Epithelial cell of proximal tubule (primary cell): ENCODE measurements at places on chromosomes 2 and 18.
A peak's percentile ranks its signal among the peaks of the same experiment; 100 is the strongest.

DNA sequence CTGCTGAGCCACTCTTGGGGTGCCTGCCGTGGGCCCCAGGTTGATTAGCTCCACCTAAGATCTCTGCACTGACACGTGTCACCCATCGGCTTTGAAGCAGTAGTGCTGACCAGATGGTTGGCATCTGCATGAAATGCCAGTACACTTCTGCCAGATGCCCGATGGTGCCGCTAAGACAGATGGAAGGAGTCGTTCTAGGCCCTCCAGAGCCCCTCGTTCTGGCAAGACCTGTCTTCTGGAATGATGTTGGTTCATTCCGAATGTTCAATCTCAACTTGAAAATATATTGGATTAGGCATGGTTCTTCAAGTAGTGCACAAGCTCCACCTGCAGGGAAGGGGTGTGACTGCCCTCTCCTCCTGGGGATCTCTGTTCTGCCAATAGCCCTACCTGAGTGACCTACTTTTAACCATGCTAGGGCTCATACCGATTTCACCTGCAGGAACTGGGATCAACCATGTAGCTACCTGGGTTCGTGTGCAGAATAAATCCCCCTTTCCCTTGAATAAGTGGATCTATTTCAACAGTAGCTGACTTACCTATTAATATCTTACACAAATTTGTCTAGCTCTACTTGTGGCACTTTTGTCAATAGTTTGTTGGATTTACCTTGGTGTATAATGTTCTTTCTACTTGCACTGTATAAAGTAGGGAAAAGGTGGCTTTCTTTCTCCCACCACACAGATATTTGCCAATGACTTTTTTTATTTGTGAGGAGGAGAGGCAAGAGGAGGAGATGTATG is 342.6 kb downstream of the CTNNA2 start:
- DNase-seq = no peak

DNA sequence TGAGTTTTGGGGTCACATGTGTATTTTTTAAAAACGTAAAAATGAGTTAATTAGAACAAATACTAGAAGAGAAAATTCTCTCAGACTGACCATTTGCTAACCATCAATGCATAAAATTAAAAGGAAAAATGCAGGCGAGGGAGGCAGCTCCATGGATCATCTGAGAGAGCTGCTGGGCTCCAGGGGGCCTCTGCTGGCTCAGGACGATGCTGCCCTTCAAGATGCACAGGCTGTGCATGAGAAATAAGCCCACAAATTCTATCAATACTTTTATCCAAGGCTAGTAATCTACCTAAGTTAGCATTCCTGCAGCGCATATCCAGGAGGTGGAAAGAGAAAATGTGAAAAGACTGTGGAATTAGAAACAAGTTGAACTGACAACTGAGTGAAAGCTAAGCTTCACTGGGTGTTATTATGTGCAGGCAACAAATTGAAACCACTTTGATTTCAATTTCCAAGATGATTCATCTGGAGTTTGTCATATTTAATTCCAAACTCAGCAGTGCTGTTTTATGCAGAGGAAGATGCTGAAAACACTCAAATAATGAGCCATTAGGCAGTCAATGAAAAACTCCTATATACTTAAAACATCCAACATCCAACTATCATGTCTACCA is 261.1 kb downstream of the NBAS start:
- DNase-seq = no peak

- no peak for DNase-seq
Observed at GRCh38 chr18:7609617-7610016, 42.5 kb downstream of the PTPRM start.

DNA sequence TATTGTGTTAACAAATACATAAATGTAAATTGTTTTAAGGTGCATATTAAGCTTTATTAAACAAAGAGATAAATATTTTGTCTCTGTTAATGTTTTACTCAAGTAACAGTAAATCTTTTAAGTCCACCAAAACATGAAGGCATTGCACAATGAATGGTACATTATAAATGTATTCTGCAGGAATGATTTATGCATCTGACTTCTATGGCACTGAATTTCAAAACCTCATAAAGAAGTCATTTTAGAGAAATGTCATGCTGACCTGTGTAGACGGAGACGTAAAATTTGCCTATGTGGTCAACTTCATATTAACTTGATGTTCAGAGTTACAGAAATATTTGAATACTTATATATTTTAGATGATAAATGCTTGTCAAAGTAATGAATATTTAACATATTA is 194.7 kb downstream of the BABAM2 start:
- no peak for DNase-seq

GRCh38 chr2:145864501-145864900 is 1344.6 kb upstream of the ZEB2 start:
- DNase-seq = no peak

DNA sequence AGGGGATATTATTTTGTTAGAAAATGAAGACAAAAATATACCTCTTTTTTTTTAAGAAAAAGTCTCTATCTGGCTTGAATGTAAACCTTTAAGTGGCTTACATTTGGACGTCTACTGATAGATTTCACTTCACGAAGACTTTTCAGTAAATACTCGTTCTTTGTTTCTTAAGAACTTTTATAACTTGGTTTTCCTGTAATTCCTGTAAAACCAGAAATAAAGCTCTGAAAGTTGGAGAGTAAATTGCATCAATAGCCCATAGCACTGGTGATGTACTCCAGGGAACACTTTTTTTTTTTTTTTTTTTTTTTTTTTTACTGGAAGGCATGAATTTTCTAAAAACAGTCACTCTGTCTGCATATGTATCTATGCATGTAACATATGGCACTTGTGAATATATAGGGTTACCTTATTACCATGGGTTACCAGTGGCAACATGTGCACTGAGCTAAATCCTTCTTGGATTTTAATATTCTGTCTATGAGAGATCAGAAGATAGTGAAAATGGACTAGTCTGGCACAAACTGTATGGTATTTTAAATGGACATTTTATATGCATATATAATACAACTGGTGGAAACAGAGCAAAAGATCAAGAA is 309.2 kb upstream of the TCF4 start:
- DNase-seq = no peak

DNA sequence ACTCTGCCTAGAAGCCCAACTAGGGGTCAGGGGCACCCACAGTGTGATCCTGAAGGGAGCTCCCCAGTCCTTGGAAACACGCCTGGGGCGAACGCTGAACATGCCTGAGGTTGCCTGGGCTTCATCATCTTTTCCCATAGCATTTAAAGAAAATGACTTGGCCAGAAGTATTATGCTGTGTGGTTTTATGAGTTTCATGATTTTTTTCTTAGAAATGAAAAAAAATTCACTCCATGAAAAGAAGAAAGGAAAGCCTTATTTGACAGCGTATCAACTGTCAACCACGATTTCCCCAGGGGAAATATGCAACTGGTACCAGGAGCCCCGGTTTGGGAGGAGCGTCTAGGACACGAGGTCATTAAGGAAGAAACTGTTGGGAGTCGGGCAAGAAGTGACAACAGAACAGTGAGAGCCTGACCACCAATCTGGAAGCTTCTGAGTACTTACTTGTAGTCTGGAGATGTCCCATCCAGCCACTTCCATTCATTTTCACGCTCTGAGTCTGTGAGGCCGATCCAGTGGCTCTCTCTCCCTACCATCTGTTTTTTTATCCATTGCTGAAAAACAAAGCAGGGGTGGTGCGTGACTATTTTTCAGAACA is 63.5 kb upstream of the THOC1 start:
- DNase-seq = no peak

DNA sequence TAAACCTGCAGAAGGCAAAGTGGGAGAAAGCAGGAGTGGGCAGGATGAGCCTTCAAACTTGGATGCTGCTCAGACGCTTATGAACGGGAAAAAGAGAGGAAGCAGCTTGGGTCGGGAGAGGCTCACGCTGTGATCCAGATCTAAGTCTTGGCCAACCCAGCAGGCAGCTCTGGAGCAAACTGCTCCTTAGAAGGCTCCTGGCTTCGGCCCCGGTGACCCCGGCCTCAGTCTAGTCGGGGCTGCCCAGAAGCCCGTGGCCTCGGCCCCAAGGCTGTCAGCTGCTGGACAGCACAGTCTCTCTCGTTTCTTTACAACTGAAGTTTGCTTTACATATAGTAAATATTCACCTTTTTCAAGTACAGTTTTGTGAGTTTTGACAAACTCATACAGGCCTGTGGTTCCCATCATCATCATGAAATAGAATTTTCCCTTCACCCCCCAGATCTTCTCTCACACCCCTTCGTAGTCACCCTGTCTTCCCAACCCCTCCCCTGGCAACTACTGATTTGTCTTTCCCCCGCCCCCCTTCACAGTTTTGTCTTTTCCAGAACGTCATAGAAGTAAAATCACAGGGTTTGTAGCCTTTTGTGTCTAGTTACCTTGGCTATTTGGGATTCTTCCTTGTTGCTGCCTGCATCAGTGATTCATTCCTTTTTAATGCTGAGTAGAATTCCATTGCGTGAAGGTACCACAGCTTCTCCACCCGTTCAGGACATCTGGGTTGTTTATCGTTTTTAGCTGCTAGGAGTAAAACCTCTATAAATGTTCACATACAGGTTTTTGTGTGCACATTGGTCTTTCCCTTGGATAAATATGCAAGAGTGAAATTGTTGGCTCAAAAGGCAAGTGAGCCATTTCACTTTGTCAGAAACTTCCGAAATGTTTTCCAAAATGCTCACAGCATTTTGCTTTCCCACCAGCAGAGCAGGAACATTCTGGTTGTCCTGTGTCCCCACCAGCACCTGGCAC is 35.1 kb downstream of the MYO7B start:
- no peak for DNase-seq

DNA sequence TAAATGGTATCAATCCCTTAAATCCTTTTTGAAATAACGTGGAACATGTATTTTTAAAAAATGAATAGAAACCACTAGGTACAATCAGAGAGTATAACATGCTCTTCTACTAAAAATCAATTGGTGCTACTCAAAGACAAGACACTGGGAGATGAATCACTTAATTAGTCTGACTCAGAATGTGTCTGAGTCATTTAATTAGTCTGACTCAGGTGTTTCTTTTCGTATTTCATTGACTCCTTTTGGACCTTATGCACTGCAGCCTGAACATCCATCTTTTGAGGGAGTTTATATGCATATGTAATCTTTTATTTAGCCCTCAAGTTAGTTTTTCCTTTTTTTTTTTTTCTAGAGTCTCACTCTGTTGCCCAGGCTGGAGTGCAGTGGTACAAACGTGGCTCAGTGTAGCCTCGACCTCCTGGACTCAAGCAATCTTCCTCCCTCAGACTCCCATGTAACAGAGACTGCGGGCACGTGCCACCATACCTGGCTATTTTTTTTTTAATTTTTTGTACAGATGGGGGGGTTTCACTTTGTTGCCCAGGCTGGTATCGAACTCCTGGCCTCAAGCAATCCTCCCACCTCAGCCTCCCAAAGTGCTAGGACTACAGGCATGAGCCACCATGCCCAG is 26.5 kb downstream of the PPP4R3B start:
- DNase-seq = peak; percentile 48

DNA sequence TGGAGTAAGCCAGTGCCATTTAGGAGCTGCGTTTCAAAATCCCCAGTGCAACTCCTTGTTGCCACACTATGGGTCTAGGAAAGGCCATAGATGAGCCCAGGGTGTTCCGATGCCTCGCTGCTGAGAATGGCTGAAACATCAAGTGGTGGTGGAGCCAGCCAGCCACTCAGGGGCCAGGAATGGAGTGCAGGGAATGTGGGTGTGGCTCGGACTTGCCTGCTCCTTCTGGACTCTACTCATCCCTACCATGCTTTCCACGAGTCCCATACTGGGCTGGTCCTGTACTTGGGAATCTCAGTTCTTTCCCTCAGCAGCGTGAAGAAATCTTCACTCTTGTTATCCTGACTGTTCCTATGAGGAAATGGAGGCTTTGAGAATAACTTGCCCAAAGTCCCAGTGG is 143.5 kb downstream of the INSIG2 start:
- no peak for DNase-seq

DNA sequence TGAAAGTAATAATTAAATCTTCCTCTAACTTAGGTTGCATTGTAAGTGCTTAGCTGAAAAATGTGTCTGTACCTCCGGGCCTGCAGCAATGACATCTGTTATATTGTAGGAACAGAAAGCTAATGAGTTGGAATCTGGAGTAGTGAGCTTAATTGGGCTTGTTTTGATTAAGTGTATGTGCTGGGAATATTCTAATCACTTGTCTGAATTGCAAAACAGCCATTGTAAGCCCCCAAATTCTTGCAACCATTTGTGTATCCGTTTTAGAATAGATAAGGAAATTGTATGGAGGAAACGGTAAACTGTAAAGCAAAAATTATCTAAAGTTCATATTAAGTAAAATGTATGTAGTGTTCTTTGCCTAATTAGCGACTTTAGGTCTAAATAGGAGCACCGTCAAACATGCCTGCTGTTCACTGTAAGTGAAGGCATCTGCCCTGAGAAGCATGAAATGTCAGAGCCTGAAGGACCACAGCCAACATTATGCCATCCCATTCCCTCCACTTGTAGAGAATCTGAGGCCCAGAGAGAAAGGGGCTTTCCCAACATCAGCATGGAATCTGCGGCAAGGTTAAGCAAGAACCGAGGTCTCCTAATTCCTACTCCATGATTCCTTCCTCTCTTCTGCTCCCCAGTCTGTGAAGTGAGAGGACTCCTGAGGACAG is 466.4 kb downstream of the TDRD15 start:
- DNase-seq = no peak

GRCh38 chr18:48771641-48772375 is 179.0 kb downstream of the SMAD7 start:
- no peak for DNase-seq

- no peak for DNase-seq
Observed at GRCh38 chr18:75464356-75464755, 36.9 kb upstream of the SMIM21 start.

DNA sequence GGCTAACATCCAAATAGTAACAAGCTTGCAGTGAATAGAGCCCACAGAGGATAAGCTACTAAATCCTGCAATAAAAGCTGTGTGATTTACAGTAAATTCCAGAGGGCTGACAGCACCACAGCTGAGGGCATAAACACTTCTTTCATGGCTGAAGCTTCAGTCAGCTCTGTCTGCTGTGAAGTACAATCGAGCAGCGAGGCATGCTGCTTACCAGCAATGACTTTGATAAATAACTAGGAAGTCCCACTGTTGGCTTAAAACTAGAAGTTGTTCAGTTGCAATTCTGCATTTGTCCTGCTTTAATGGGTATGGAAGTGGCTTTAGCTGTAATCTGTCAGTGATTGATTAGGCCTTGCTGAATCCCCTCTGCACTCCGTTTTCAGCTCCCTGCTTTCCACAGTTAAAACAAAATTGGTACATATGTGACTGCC is 65.2 kb upstream of the FIGN start:
- no peak for DNase-seq

DNA sequence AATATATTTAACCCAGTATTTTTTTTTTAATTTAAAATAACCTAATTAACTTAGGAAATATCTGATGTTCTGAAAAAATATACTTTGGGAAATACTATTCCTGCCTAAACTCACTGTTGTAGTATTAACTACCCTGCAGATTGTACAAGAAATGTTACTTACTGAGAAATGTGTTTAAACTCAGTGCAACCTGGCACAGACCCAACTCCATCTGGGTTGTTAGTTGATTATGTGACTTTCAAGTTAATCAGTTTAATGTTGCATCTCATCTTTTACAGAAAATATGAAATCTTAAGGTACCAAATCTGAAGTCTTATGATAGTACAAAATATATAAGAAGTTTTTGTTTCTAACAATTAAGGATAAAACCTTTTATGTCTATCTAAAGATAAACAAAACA is 27.3 kb downstream of the VAPA start:
- DNase-seq = no peak
